ENCODE measurements at places on chromosomes 3 and 15.

DNA sequence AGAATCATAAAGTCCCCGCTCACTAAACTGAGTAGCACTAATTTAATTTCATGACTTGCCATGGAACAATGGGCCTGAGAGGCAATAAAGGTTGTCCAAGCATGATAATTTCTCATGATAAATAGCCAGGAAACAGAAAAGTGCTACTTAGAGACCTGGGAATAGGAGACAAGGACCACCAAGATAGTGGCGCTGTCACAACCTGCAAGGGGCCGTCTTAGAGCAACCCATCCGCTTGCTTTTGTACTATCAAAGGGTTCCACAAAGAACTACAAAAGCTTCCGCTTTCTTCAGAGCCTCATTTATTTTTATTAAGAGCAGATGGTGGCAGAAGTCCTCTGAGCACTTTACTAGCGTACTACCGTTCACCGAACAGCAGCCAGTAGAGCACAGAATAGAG is 421.7 kb upstream of the GRM7 start:
- DNase-seq = no peak

DNA sequence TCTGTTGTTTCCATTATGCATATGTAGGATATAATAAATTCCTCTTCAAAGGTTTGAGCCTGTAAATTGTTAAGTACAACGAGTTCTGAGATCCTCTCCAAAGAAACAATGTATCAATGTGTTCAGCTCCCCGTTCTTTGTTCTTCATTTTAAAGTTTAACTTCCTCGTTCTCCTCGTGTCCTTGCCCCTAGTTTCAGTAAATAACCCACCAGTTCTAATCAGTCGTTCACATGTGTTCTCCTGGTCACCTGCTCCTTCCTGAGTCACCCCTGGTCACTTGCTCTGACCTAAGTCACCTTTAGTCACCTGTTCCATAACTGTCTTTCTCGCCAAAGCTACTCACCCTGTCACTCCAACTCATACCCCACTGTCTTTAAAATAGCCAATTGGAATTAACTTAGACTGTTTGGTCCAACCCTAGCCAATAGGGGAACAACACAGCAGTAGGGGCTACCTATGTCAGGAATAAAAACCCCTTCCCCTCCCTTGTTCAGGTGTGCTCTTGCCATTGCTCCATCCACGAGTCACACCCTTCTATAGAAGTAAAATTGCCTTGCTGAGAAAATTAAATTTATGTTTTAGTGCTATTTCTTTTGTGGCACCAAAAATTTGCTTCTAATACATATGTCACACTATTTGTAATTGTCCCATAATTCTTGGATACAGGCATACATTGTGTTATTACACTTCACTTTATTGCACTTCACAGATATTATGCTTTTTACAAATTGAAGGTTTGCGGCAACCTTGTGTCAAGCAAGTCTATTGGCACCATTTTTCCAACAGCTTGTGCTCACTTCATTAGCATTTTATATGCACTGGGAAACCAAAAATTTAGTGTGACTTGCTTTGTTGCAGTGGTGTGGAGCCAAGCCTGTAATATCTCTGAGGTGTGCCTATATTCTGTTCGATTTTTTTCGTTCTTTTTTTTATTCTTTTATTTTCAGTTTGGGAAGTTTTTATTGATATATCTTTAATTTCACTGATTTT is 15.3 kb upstream of the MCF2L2 start:
- no peak for DNase-seq

DNA sequence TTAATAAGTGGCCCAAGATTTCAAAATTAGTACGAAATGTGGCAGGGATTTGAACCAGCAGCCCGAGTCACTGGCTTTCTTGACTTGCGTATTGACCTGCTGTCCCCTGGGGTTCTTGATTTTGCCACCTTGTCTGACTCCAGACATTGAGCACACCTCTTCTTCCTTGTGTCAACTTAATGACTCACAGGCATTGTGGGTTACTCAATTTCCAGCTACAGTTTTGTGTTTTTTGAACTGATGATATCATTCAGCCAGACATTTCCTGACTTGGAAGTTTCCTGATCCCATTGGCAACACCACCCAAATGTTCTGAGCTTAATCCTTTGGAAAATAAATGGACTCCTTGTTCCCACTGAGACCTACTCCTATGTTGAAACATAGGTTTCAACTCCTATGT is 64.2 kb downstream of the MOBP start:
- no peak for DNase-seq

DNA sequence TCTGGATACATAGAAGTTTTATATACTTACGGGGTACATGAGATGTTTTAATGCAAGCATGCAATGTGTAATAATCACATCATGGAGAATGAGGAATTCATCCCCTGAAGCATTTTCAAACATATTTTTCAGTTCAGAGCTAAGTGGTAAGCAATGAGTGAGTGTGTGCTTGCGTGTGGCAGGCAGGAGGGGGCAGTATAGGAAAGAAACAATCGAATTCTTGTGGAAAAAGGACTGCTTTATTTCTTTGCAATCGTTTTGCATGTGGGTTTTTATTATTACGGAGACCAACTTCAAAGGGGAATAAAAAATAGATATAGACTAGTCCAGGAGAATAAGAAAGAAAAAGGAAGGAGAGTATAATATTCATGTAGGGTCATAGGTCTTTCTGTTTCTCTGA is 271.6 kb downstream of the CHL1 start:
- DNase-seq = peak; percentile 14

DNA sequence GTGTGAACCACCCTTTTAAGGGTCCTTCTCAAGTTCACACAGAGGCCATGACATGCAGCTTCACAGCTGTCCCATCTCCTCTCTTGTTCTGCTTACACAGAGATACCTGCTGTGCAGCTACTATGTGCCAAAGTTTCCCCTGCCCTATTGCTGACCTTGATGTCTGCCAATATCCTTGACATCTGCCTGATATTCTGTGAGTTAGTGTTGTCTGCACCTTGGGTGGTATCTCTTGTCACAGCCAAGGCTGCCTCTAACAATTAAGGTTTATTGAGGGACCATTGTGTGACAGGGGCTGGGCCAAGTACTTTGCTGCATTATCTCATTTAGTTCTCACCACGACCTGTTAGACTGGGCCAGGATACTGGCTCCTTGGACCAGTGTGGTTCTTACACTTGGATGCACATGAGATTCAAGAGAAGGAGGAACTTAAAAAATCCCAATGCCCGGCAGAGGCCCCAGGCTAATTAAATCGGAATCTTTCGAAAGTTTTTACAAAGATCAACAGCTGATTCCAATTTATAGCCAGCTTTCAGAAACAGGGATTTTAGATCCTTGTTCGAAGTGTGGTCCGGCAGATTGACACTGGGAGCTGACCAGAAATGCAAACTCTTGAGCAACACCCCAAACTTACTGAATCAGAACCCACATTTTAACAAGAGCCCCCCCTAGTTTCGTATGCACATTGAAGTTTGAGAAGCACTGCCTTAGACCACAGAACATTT is 178.6 kb downstream of the SATB1 start:
- no peak for DNase-seq

GRCh38 chr3:146156666-146157314 is 4.2 kb downstream of the PLOD2 start:
- DNase-seq = no peak

- DNase-seq = no peak
These were observed 22.3 kb downstream of the CTSH start for GRCh38 chr15:78922527-78922926.

GRCh38 chr15:59150185-59150584 is 45.2 kb downstream of the CCNB2 start:
- no peak for DNase-seq

GRCh38 chr3:28036599-28037575 is 204.5 kb upstream of the CMC1 start:
- DNase-seq = no peak

DNA sequence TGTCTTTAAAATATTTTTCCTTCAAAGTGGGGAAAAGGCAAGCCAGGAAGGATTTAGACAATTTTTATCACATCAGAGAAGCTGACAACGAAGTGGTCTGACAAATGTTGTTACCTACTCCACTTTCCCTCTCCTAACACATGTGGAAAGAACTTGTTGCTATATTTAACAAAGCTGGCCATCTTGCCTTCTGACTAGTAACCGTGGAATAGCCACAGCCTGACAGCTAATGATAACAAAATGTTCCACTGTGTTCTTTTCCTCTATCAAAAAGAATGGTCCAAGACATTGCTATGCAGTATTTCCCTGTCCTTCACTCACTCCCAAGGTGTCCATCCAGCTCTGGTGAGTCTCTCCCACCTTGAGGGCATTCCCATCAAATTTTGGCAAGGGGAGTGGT is 481.4 kb upstream of the THBS1 start:
- DNase-seq = no peak

DNA sequence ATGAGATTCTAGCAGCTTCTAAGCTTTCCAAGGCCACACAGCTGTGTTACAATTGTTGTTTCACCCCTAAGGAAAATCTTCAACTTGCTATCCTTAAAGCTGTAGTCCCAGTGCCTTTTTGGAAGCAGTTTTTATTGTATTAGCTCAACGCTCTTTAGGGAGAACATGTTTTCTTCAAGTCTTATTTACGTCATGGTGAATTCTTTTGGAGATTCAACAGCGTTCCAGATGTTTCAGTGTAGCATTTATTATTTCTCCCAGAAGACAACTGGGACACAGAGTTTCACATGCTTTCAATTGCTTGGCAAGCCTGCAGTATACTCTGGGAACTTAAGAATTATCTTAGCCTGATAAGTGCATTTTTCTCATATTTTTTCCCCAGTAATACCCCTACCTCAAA is 888.3 kb downstream of the PLOD2 start:
- no peak for DNase-seq

DNA sequence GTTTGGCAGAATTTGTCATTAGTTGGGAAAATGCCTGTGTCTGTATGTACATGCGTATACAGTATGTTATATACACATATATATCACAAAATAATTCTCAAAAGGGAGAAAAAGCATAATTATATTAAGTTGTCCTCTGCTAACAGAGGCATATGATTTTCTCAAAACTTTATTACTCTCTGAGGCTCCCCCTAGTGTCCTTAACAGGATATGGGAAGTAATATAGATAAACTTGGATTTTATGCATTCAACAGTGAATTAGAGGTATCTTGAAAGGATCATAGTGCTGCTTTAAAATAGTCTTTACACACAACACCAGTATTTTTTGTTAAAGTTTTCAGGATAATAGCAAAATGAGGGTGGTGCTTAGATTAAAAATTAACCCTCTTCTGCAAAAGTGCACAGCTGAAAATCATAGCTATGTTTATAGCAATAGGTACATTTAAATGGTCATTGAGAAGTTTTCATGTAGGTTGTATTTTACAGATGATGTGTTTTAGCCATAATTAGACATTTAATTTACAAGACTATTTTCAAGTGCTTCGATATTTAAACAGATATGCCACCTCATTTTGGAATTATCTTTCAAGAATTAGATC is 454.0 kb upstream of the ROBO2 start:
- DNase-seq = peak; percentile 19

DNA sequence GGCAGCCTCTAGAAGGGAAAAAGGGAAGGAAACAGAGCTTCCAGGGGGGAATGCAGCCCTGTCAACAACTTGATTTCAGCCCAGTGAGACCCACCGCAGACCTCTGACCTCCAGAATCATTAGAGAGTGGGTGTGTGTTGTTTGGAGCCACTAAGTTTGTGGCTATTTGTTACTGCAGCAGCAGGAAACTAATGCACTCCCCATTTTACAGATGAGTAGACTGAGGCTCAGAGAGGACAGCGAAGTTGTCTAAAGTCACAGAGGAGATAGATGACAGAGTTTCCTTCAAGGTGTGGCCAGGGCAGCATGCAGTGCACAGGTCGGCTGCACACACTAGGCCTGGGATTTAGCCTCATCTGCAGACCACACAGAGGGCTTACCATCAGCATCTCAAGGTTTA is 81.8 kb upstream of the ALDH1L1 start:
- no peak for DNase-seq

DNA sequence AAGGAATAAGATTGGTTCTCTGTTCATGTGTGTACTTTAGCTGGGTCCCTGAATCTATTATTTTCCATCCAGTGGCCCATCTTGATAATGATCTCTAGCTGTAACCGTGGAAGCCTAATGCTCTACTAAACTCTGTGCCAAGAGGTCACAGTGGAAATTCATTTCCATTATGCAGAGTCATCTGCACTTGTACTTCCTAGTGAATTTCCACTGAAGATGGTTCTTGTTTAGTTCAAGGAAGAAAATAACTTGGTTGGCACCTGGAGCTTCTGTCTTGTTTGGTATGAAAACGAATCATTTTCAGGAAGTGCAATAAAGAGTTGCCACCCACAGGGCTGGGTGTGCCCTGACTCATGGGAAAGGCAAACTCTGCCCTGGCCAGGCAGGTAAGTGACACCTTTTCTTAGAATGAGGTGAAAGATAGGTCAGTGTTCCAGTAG is 10.3 kb downstream of the LPP start:
- DNase-seq = no peak

- no peak for DNase-seq
These were observed 12.2 kb downstream of the RNF111 start for GRCh38 chr15:58999694-59000093.

DNA sequence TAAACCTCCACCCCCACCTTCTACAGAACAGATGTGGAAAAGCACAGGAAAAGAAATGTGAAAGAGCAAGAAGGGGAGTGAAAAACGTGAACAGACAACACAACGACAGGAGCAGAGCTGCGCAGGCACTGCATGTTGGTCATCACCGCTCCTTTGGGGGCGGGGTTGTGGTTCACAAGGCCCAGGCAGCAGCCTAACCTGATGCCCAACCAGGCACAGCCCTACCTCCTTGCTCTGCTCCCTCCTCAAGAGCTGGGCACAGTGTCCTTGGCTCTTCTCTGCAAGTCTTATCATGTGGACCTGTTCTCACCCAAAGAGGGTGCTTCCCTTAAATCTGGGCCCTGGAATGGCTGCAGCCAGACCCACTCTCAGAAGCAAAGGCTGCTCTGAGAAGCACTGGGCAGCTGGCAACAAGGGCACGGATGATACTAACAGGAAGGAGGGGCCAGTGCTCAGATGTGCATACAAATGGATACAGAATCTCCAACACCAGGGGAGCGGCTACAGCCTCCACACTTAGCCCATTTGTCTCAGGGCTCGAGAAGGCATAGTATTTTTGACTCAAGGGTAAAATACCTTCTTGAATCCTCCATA is 64.6 kb downstream of the DHX30 start:
- DNase-seq = no peak

Measured in NCI-H2081 (cell line).